Endothelial cell of umbilical vein (primary cell): ENCODE measurements at places on chromosomes 3 and 15. TPM values are rescaled to one million over a fixed set of nuclear protein-coding genes. Genes with fewer than 3 reads are reported as not detected.

The TTC21A gene
- total RNA-seq: 6.3 and 7.8 TPM in 2 replicates

The MORC1 gene
- not detected in 2 replicates for total RNA-seq

DNA sequence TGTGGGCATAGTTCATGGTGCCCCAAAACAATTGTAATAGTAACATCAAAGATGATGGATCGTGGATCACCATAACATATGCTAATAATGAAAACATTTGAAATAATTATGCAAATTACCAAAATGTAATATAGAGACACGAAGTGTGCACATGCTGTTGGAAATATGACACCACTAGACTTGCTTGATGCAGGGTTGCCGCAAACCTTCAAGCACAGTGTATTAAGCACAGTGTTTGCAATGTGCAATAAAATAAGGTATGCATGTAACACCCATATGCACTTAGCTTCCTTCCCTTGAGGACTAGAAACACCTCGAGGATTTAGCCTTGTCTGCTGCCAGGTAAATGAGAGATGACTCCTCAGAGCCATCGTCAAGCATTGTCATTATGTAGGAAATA, 10.9 kb upstream of the GJD2 start:
- no peaks in the 10 kb centered on the region for H3K4me1 ChIP-seq
- peaks cover 6% of the 10 kb centered on the region for H3K27me3 ChIP-seq
- DNase-seq: no peak
- no peak overlapping the region for H3K4me3 ChIP-seq

DNA sequence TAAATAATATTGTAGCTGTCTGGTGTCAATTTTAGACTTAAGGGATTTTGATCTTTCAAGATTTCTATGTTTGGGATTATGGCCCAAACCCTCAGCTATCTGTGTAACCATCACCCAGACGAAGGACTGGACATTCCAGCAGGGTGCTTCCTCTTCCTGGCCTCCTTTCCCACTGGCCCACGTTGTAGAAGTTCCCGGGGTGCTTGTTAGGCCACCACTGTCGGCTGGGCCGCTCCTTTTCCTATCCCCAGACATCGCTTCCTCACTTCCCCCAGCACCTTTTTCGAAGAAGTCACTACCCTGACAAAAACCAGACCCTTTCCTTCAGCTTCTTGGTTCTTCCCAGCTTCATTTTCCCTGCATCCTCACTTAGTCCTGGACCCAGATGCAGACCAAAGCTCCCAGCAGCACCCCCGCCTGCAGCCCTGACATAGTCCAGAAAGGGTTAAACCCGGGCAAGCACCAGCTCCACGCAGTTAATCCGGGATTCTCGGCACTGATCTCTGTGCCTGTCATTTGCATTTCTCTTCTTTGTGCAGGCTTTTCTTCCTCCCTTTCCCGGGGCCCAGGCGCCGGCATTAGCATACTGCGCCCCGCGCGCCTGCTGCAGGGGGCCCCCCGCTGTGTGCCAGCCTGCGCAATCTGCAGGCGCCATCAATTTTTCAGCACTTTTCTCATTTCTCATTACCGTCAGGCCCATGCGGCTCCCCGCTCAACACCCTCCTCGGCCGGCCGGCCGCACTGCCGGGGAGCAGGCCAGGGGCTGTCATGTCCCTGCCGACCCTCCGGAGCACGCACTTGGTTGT, 90.6 kb downstream of the ZNF621 start:
- no peak overlapping the region for H3K27ac ChIP-seq
- H3K4me3 ChIP-seq: no peak overlapping the region
- no peaks in the 10 kb centered on the region for H3K36me3 ChIP-seq
- no peaks in the 10 kb centered on the region for H3K4me1 ChIP-seq

- H3K27me3 ChIP-seq: no peaks in the 10 kb centered on the region
- H3K4me1 ChIP-seq: no peaks in the 10 kb centered on the region
- no peak overlapping the region for H3K27ac ChIP-seq
- H3K4me3 ChIP-seq: no peak overlapping the region
- no peaks in the 10 kb centered on the region for H3K36me3 ChIP-seq
Measured at GRCh38 chr3:144369129-144369879, 397.7 kb downstream of the DIPK2A start.

DNA sequence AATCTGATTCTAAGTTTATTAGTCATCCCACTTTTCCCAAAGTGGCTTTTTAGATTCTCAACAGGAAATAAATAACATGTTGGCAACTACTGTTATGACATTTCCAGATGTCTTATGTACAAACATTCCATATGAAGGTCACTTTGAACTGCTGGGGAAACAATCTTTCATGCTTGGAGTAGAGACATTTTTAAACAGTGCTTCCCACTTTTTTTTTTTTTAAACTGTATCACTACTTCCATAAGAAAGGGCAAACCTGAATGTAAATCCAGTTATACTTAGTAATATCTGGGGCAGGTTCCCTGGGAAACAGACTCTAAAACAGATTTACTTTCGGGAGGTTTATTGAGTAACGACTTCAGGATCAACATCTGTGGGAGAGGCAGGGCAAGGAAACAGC, 473.8 kb downstream of the TAFA4 start:
- H3K4me3 ChIP-seq: no peak overlapping the region
- no peaks in the 10 kb centered on the region for H3K4me1 ChIP-seq
- no peaks in the 10 kb centered on the region for H3K36me3 ChIP-seq
- no peak for DNase-seq

DNA sequence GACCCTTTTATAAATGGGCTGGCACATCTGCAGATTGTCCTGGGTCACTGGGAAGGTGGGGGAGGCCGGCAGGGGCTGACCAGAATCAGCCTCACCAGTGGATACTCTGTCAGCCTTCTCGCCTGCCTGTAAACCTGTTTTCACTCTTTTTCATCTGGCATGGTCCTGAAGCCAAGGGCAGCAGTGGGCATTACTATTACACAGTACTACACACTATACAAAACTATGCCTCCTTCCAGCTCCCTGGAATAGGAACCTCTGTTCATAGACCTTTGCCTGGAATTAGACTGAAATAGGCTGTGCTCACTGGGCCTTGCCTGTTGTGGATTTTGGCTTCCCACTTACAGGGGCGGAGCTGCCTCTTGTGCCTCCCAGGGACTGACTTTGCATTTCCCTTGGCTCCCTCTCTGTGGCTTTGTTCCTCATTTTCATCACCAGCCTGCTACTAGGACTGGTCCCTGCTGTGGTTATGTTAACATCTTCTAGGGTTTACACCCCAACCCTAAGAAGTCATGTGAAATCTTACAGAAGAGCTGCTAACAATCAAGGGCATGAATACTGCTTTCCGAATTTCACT, 120.7 kb downstream of the FNDC3B start:
- no peak for DNase-seq
- H3K27me3 ChIP-seq: no peaks in the 10 kb centered on the region
- H3K4me3 ChIP-seq: no peak overlapping the region
- H3K27ac ChIP-seq: no peak overlapping the region
- H3K4me1 ChIP-seq: peaks cover 21% of the 10 kb centered on the region

The SPATA12 gene
- total RNA-seq: 0.14 TPM in 1 of 2 replicates, not detected in the other

GRCh38 chr3:67655364-67656121, 1.1 kb upstream of the SUCLG2 start:
- H3K4me3 ChIP-seq: no peak overlapping the region
- no peak overlapping the region for H3K27ac ChIP-seq
- H3K4me1 ChIP-seq: peaks cover 9% of the 10 kb centered on the region
- no peak for DNase-seq

The SLC35A5 gene
- 25.1 and 25.6 TPM in 2 replicates for total RNA-seq

- H3K27ac ChIP-seq: no peak overlapping the region
- H3K36me3 ChIP-seq: peaks cover 7% of the 10 kb centered on the region
- no peaks in the 10 kb centered on the region for H3K27me3 ChIP-seq
- no peaks in the 10 kb centered on the region for H3K4me1 ChIP-seq
Measured at GRCh38 chr3:5219216-5219615, 31.7 kb downstream of the EDEM1 start.

GRCh38 chr15:69947394-69947793, 150.3 kb downstream of the TLE3 start:
- no peaks in the 10 kb centered on the region for H3K27me3 ChIP-seq
- H3K36me3 ChIP-seq: no peaks in the 10 kb centered on the region
- no peak overlapping the region for H3K4me3 ChIP-seq
- H3K27ac ChIP-seq: no peak overlapping the region

GRCh38 chr15:100949691-100950090, 30.5 kb downstream of the LRRK1 start:
- no peaks in the 10 kb centered on the region for H3K27me3 ChIP-seq
- no peaks in the 10 kb centered on the region for H3K4me1 ChIP-seq
- H3K27ac ChIP-seq: no peak overlapping the region
- no peaks in the 10 kb centered on the region for H3K36me3 ChIP-seq

DNA sequence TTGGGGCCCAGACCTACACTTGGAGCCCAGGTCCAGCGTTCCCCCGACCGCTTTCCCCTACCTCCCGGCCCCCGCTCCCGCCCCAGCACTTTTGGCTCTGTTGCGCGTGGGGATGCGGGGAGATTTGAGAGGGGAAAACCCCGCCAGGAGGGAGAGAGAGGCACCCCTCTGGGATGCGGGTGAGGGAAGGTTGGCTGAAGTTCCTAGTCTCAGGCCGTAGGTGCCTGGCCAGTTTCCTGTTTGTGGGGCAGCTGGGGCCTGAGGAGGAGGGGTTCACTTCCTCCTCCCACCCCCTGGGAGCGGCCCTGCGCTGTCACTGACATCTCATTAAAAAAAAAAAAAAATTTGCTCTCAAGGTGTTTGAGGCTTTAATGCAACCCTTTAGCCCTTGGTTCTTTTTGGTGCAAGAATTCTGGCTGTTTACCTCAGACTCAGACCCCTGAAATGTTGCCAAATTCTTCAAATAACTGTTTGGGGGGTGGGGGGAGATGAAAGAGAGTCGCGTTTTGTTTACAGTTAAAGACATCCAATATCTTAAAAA, 2.6 kb downstream of the FAM43A start:
- peak overlapping the region; percentile 76 for H3K27ac ChIP-seq
- H3K4me1 ChIP-seq: peaks cover 26% of the 10 kb centered on the region
- no peaks in the 10 kb centered on the region for H3K27me3 ChIP-seq
- H3K36me3 ChIP-seq: peaks cover 20% of the 10 kb centered on the region
- peak overlapping the region; percentile 94 for H3K4me3 ChIP-seq
- DNase-seq: peak; percentile 37

The CLDN11 gene
- 344 and 395 TPM in 2 replicates for total RNA-seq

The CP gene
- not detected in 2 replicates for total RNA-seq

- no peak for DNase-seq
- H3K36me3 ChIP-seq: no peaks in the 10 kb centered on the region
- H3K27ac ChIP-seq: no peak overlapping the region
- no peak overlapping the region for H3K4me3 ChIP-seq
- H3K4me1 ChIP-seq: no peaks in the 10 kb centered on the region
- H3K27me3 ChIP-seq: no peaks in the 10 kb centered on the region
Measured at GRCh38 chr3:3066378-3066777, 43.8 kb downstream of the IL5RA start.

The UBA5 gene
- 38.1 and 40.9 TPM in 2 replicates for total RNA-seq

The SLC7A14 gene
- 0.02 and 0.07 TPM in 2 replicates for total RNA-seq

The LDHAL6B gene
- total RNA-seq: not detected in 2 replicates

- H3K27ac ChIP-seq: no peak overlapping the region
- no peak for DNase-seq
- H3K27me3 ChIP-seq: no peaks in the 10 kb centered on the region
- H3K4me1 ChIP-seq: no peaks in the 10 kb centered on the region
- no peaks in the 10 kb centered on the region for H3K36me3 ChIP-seq
Measured at GRCh38 chr3:119782460-119782859, 559 bp downstream of the NR1I2 start.

GRCh38 chr3:148233403-148233802, 464.3 kb upstream of the AGTR1 start:
- H3K4me3 ChIP-seq: no peak overlapping the region
- H3K27me3 ChIP-seq: no peaks in the 10 kb centered on the region
- H3K27ac ChIP-seq: no peak overlapping the region
- H3K4me1 ChIP-seq: no peaks in the 10 kb centered on the region

GRCh38 chr3:100225193-100225592, 35.6 kb upstream of the TBC1D23 start:
- no peaks in the 10 kb centered on the region for H3K36me3 ChIP-seq
- H3K4me3 ChIP-seq: no peak overlapping the region
- no peaks in the 10 kb centered on the region for H3K27me3 ChIP-seq
- DNase-seq: no peak
- H3K4me1 ChIP-seq: no peaks in the 10 kb centered on the region
- no peak overlapping the region for H3K27ac ChIP-seq

The KATNBL1 gene
- total RNA-seq: 56.8 and 57.9 TPM in 2 replicates

DNA sequence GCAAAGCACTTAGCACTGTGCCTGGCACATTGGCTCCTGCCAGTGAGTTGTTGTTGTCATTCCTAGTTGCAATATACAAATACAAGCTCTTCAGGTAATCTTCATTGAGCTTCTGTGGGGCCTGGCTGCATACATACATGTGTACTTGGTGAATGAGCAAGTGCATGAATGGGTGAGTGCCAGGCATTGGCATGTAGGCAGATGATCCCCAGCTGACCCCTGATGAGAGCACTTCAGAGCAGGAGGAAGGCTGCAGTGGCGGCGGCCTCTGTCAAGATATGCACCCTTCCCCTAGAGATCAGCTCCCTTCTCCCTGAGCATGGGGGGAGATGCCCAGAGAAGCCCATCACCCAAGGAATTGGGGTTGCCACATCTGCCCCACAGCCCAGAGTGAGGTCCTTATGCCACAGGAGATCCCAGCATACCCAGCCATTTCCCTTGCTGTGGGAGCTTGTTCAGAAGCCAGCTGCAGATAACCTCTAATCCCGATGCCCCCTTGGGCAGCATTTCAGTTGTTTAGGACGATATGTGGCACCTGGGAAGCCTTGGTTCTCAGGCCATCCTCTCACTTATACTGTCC, 8.8 kb downstream of the CACNA2D3 start:
- no peaks in the 10 kb centered on the region for H3K36me3 ChIP-seq

The STRIT1 gene
- not detected in 2 replicates for total RNA-seq

- no peak for DNase-seq
- H3K4me3 ChIP-seq: no peak overlapping the region
Measured at GRCh38 chr3:190645932-190646460, 132.1 kb downstream of the IL1RAP start.

DNA sequence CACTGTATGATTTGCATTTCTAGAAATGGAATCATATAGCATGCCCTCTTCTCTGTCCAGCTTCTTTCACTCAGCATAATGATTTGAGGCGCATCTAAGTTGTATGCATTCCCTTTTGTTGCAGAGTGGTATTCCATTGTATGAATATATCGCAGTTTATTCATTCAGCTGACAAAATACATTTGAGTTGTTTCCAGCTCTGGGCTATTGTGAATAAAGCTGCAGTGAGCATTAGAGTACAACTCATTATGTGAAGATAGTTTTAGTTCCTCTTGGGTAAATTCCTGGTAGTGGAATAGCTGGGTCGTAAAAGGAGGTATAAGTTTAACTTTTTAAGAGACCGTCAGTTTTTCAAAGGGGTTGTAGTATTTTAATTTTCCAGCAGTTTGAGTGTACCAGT, 38.5 kb upstream of the POLR2M start:
- H3K4me3 ChIP-seq: no peak overlapping the region
- H3K27ac ChIP-seq: no peak overlapping the region
- H3K27me3 ChIP-seq: no peaks in the 10 kb centered on the region
- H3K36me3 ChIP-seq: no peaks in the 10 kb centered on the region
- DNase-seq: no peak
- peaks cover 7% of the 10 kb centered on the region for H3K4me1 ChIP-seq

- no peak for DNase-seq
- no peak overlapping the region for H3K4me3 ChIP-seq
- H3K36me3 ChIP-seq: no peaks in the 10 kb centered on the region
- H3K4me1 ChIP-seq: no peaks in the 10 kb centered on the region
- no peak overlapping the region for H3K27ac ChIP-seq
Measured at GRCh38 chr3:182133752-182134151, 422.0 kb downstream of the SOX2 start.

The SUMF1 gene
- total RNA-seq: 26.6 and 31.5 TPM in 2 replicates

The TMEM89 gene
- not detected in 2 replicates for total RNA-seq

The TXNRD3 gene
- total RNA-seq: 5.0 and 7.1 TPM in 2 replicates

The PDZRN3 gene
- not detected in 2 replicates for total RNA-seq
